ENCODE measurements at places on chromosomes 5 and 9. TPM values are rescaled to one million over a fixed set of nuclear protein-coding genes. Genes with fewer than 3 reads are reported as not detected.
A peak's percentile ranks its signal among the peaks of the same experiment; 100 is the strongest.

GRCh38 chr9:18429070-18429469 lies 44.9 kb upstream of the ADAMTSL1 start:
- H3K36me3 ChIP-seq = no peaks in the 10 kb centered on the region
- H3K4me1 ChIP-seq = no peaks in the 10 kb centered on the region
- no peaks in the 10 kb centered on the region for H3K27me3 ChIP-seq
- no peak overlapping the region for H3K4me3 ChIP-seq
- H3K27ac ChIP-seq = no peak overlapping the region

DAB2IP gene
- not detected for total RNA-seq

DNA sequence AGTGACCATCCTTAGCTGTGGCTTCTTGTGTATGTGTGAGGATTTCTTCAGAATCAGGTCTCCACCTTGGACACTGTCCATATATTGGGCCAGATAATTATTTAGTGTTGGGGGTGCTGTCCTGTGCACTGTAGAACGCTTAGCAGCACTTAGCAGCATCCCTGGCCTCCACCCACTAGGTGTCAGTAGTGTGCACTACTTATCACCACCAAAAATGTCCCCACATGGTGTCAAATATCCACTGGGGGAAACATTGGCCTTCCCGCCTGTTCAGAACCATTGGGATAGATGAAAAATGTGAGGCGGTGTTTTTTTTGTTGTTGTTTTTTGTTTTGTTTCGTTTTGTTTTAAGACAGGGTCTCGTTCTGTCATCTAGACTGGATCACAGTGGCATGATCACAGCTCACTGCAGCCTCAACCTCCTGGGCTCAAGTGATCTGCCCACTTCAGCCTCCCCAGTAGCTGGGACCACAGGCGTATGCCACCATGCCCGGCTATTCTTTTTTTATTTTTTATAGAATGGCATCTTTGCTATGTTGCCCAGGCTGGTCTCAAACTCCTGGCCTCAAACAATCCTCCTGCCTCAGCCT lies 67.7 kb downstream of the TENT4A start:
- no peaks in the 10 kb centered on the region for H3K36me3 ChIP-seq
- H3K27ac ChIP-seq = no peak overlapping the region
- peaks cover 6% of the 10 kb centered on the region for H3K4me1 ChIP-seq
- DNase-seq = no peak
- H3K27me3 ChIP-seq = peaks cover 4% of the 10 kb centered on the region

MELK gene
- 57.9 TPM for total RNA-seq

GRCh38 chr9:22332202-22332601 lies 114.4 kb upstream of the DMRTA1 start:
- no peak overlapping the region for H3K4me3 ChIP-seq
- no peaks in the 10 kb centered on the region for H3K36me3 ChIP-seq
- H3K27ac ChIP-seq = no peak overlapping the region

DNA sequence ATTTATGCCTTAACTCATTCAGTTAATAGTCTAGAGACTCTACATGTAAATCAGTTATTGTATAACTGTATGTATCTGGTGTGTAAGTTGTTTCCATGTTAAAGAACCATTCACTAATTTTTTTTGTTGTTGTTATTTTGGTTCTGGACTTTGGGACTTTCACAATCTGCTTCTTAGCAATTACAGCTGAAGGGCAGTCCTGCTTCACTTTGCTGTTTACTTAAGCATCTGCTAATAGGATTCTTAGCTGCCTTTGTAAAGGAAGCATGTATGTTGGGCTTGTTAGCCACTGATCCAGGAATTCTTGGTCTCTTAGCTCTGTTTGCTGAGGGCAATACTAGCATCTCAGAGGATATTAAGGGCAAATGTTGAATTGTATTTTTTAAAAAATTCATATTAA lies 97.0 kb downstream of the FOCAD start:
- H3K27ac ChIP-seq = no peak overlapping the region
- H3K4me1 ChIP-seq = no peaks in the 10 kb centered on the region
- no peak overlapping the region for H3K4me3 ChIP-seq
- no peak for DNase-seq
- H3K36me3 ChIP-seq = peaks cover 7% of the 10 kb centered on the region
- H3K27me3 ChIP-seq = no peaks in the 10 kb centered on the region

DNA sequence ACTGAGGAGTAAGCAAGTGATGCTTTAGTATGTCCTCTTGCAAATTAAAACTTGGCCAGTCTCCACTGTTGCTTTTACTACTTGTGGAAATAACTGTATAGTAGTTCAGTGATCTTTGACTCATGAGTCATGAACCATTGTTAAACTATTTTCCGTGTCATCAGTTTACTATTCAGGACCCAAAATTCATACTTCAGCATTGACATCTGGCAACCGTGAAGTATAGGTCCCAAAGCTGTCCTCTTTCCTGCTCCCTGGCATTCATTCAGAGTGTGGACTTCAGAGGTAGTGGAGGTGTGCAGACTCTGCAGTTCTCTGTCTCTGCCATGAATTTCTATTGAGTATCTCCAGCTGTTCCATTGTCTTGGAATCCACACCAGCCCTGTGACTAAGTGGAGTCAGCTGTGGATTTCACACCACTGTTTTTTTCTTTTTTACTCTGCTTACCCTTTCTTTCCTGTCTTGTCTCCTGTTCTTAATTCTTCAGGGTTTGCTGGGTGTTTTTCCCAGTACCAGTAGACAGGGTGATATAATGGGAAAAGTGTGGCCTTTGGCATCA lies 7.5 kb downstream of the TDRD7 start:
- no peak for DNase-seq
- peaks cover 10% of the 10 kb centered on the region for H3K4me1 ChIP-seq
- H3K27me3 ChIP-seq = peaks cover 6% of the 10 kb centered on the region
- H3K4me3 ChIP-seq = no peak overlapping the region
- no peaks in the 10 kb centered on the region for H3K36me3 ChIP-seq

DNA sequence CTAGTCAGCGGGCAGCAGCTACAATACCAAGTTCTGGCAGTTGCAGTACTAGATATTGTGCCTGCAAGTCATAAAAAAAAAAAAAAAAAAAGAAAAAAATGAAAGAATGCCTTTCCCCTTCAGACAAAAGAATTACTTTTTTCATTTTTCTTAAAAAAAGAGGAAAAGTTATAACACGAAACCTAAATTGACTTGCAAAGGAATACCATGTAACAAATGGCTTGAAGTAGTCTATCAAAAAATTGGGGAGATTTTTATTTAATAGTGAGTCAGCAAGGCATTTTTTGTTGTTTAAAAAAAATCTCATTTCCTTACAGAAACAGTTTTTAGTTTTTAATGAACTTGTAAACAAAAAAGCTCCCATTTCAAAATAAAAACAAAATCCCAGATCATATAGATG lies 55.6 kb downstream of the CSNK1A1 start:
- peaks cover 56% of the 10 kb centered on the region for H3K36me3 ChIP-seq
- no peak overlapping the region for H3K27ac ChIP-seq
- DNase-seq = no peak
- H3K4me1 ChIP-seq = no peaks in the 10 kb centered on the region
- no peak overlapping the region for H3K4me3 ChIP-seq

- no peak for DNase-seq
- peak overlapping the region; percentile 41 for H3K27ac ChIP-seq
- H3K4me1 ChIP-seq = peaks cover 27% of the 10 kb centered on the region
- no peaks in the 10 kb centered on the region for H3K36me3 ChIP-seq
These were observed 18.1 kb downstream of the GSN start for GRCh38 chr9:121285835-121286687.

GMCL2 gene
- not detected for total RNA-seq

- no peak for DNase-seq
- no peaks in the 10 kb centered on the region for H3K4me1 ChIP-seq
- no peak overlapping the region for H3K27ac ChIP-seq
- no peaks in the 10 kb centered on the region for H3K36me3 ChIP-seq
- no peaks in the 10 kb centered on the region for H3K27me3 ChIP-seq
- H3K4me3 ChIP-seq = no peak overlapping the region
These were observed 31.2 kb downstream of the NIPSNAP3B start for GRCh38 chr9:104795082-104795481.

FRMPD1 gene
- not detected for total RNA-seq

NTRK2 gene
- 1.6 TPM for total RNA-seq

GRCh38 chr9:71740199-71740598 lies 28.1 kb downstream of the CEMIP2 start:
- DNase-seq = no peak
- peaks cover 9% of the 10 kb centered on the region for H3K4me1 ChIP-seq
- no peak overlapping the region for H3K27ac ChIP-seq
- H3K4me3 ChIP-seq = no peak overlapping the region
- H3K36me3 ChIP-seq = peaks cover 67% of the 10 kb centered on the region
- no peaks in the 10 kb centered on the region for H3K27me3 ChIP-seq

DNA sequence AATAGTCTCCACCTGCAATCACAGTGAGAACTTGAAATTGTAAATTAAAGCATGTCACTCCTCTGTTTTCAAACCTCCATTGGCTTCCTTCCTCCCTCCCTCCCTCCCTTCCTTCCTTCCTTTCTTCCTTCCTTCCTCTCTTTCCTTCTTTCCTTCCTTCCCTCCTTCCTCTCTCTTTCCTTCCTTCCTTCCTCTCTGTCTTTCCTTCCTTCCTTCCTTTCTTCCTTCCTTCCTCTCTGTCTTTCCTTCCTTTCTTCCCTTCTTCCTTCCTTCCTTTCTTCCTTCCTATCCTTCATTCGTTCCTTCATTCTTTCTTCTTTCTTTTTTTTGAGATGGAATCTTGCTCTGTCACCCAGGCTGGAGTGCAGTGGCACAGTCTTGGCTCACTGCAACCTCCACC lies 595.0 kb upstream of the ZNF608 start:
- no peak overlapping the region for H3K4me3 ChIP-seq
- no peak for DNase-seq
- no peaks in the 10 kb centered on the region for H3K36me3 ChIP-seq
- no peak overlapping the region for H3K27ac ChIP-seq
- no peaks in the 10 kb centered on the region for H3K4me1 ChIP-seq
- H3K27me3 ChIP-seq = no peaks in the 10 kb centered on the region

CARD9 gene
- total RNA-seq = 17.6 TPM

SHISAL2B gene
- not detected for total RNA-seq

DNA sequence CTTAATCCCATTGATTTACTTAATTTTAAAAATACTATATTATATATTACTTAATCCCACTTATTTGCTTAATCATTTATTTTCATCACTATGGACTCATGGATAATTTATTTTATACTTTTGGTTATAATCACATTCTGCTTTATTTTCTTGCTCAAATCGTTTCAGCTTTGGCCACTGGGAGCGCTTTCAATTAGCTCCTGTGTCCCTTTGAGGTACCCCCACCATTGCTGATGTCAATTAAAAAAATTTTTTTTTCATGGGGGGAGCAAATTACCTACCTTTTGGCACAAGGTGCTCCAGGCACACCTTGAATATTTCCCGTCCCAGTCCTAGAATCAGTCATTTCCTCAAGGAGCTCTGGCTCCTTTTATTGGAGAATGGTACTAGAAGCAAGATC lies 1.4 kb upstream of the TRIO start:
- no peak overlapping the region for H3K4me3 ChIP-seq
- no peak for DNase-seq
- H3K27me3 ChIP-seq = peaks cover 48% of the 10 kb centered on the region

GRCh38 chr5:67515762-67516161 lies 319.2 kb upstream of the CD180 start:
- DNase-seq = no peak
- peaks cover 21% of the 10 kb centered on the region for H3K4me1 ChIP-seq
- H3K27ac ChIP-seq = no peak overlapping the region
- peaks cover 5% of the 10 kb centered on the region for H3K27me3 ChIP-seq
- H3K4me3 ChIP-seq = no peak overlapping the region

GRCh38 chr9:18672706-18673105 lies 198.8 kb downstream of the ADAMTSL1 start:
- no peak overlapping the region for H3K27ac ChIP-seq
- no peaks in the 10 kb centered on the region for H3K27me3 ChIP-seq
- no peaks in the 10 kb centered on the region for H3K4me1 ChIP-seq
- DNase-seq = no peak
- H3K36me3 ChIP-seq = no peaks in the 10 kb centered on the region
- H3K4me3 ChIP-seq = no peak overlapping the region

LIX1 gene
- not detected for total RNA-seq

- peak overlapping the region; percentile 64 for H3K27ac ChIP-seq
- peaks cover 48% of the 10 kb centered on the region for H3K4me1 ChIP-seq
These were observed 7.9 kb upstream of the ACSL6 start for GRCh38 chr5:132019337-132019736.

GRCh38 chr5:31186672-31187267 lies 6.7 kb upstream of the CDH6 start:
- no peaks in the 10 kb centered on the region for H3K36me3 ChIP-seq
- H3K4me3 ChIP-seq = no peak overlapping the region
- no peaks in the 10 kb centered on the region for H3K4me1 ChIP-seq
- no peak overlapping the region for H3K27ac ChIP-seq
- no peak for DNase-seq

GRCh38 chr5:72209147-72210115 lies 102.2 kb downstream of the MAP1B start:
- no peak overlapping the region for H3K4me3 ChIP-seq
- peaks cover 9% of the 10 kb centered on the region for H3K27me3 ChIP-seq
- peaks cover 1% of the 10 kb centered on the region for H3K36me3 ChIP-seq
- no peaks in the 10 kb centered on the region for H3K4me1 ChIP-seq
- no peak for DNase-seq

GRCh38 chr5:53219174-53219573 lies 109.6 kb upstream of the MOCS2 start:
- H3K27ac ChIP-seq = no peak overlapping the region
- H3K36me3 ChIP-seq = no peaks in the 10 kb centered on the region
- peaks cover 2% of the 10 kb centered on the region for H3K27me3 ChIP-seq
- H3K4me1 ChIP-seq = no peaks in the 10 kb centered on the region

LCNL1 gene
- not detected for total RNA-seq

NSUN2 gene
- total RNA-seq = 124 TPM

ZNF300 gene
- 0.39 TPM for total RNA-seq

GRCh38 chr5:120365656-120366446 lies 98.2 kb upstream of the PRR16 start:
- H3K4me3 ChIP-seq = no peak overlapping the region
- no peaks in the 10 kb centered on the region for H3K27me3 ChIP-seq
- no peaks in the 10 kb centered on the region for H3K36me3 ChIP-seq
- no peak overlapping the region for H3K27ac ChIP-seq

GRCh38 chr9:127545196-127546124 lies 66.6 kb upstream of the STXBP1 start:
- peaks cover 8% of the 10 kb centered on the region for H3K4me1 ChIP-seq
- no peak for DNase-seq
- no peak overlapping the region for H3K27ac ChIP-seq

- H3K36me3 ChIP-seq = no peaks in the 10 kb centered on the region
- H3K27ac ChIP-seq = no peak overlapping the region
- no peaks in the 10 kb centered on the region for H3K4me1 ChIP-seq
- no peak overlapping the region for H3K4me3 ChIP-seq
- DNase-seq = no peak
- no peaks in the 10 kb centered on the region for H3K27me3 ChIP-seq
These were observed 131.8 kb upstream of the RGMB start for GRCh38 chr5:98641671-98642070.

LHX6 gene
- not detected for total RNA-seq

DNA sequence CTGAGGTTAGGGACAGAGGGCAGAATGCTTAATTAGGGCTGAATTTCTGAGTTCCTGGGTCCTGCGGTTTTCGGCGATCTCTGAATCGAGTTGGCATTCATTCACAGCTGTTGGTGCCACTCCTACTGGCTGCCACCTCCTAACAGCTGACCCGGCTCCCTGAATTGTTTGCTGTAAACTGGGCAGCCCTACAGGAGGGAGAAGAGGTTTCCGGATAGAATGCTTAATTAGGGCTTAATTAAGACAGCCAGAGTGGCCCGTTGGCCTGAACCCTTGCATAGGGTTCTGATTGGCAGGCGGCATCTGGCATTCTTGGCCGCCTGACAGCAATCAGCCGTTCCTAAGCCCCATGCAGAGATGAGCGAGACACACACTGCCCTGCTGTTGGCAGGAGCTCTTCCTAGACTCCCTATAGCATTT lies 25.7 kb downstream of the FRMPD1 start:
- no peaks in the 10 kb centered on the region for H3K4me1 ChIP-seq
- no peak overlapping the region for H3K4me3 ChIP-seq
- no peak for DNase-seq

GRCh38 chr5:54837093-54837492 lies 148.3 kb downstream of the ESM1 start:
- peaks cover 28% of the 10 kb centered on the region for H3K27me3 ChIP-seq
- H3K27ac ChIP-seq = no peak overlapping the region
- H3K4me3 ChIP-seq = no peak overlapping the region
- peaks cover 19% of the 10 kb centered on the region for H3K4me1 ChIP-seq
- DNase-seq = no peak

All from activated T-helper 2 cell treated with anti-CD3 and anti-CD28 coated beads, Interferon-gamma antibody, Interleukin-2, Interleukin-4, amounts not matched to agents 10 μg/mL and 5 μg/mL and 100 μg/mL, durations not matched to agents 14 hours and 24 hours and 36 hours (primary cell).